ENCODE measurements at places on chromosomes 4 and X.

DNA sequence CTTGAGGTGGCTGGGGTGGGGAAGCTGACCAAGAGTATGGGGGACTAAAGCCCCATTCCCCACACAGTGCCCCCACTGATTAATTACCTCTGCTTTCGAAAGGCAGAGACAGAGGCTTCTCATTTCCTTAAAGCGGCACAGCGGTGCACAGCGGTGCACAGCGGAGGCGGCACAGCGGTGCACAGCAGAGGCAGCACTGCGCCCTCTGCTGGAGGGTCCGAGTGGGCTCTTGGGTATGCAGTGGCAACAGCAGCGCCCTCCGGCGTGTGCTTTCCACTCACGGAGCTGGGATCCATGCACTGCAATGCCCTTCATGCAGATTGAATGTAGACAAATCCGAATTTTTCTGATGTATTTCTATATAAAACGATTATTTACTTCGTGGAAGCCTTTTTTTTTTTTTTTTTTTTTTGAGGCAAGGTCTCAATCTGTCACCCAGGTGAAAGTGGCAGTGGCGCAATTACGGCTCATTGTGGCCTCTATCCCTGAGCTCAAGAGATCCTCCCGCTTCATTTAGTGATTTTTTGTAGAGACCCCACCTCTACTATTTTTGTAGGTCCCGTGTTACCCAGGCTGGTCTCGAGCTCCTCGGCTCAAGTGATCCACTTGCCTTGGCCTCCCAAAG is 19.7 kb upstream of the PRPS2 start:
- peak; percentile 44 for DNase-seq

GRCh38 chr4:144342949-144343760 is 202.6 kb upstream of the GYPA start:
- DNase-seq, result no peak

DNA sequence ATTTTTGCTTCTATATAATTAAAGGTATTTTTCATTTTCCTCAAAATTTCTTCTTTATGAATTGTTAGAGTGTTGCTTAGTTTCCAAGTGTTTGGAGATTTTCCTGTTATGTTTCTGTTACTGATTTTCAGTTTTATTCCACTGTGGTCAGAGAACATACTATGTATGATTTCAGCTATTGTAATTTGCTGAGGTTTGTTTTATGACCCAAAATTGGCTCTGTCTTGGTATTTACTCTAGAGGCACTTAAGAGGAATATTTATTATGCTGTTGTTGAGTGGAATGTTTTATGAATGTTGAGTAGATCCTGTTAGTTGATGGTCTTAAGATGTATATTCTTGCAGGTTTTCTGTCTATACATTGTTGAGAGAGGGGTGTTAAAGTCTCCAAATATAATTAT is 263.5 kb downstream of the PABPC4L start:
- no peak for DNase-seq

- DNase-seq, result no peak
Observed at GRCh38 chrX:82775426-82775825, 732.7 kb upstream of the POU3F4 start.

DNA sequence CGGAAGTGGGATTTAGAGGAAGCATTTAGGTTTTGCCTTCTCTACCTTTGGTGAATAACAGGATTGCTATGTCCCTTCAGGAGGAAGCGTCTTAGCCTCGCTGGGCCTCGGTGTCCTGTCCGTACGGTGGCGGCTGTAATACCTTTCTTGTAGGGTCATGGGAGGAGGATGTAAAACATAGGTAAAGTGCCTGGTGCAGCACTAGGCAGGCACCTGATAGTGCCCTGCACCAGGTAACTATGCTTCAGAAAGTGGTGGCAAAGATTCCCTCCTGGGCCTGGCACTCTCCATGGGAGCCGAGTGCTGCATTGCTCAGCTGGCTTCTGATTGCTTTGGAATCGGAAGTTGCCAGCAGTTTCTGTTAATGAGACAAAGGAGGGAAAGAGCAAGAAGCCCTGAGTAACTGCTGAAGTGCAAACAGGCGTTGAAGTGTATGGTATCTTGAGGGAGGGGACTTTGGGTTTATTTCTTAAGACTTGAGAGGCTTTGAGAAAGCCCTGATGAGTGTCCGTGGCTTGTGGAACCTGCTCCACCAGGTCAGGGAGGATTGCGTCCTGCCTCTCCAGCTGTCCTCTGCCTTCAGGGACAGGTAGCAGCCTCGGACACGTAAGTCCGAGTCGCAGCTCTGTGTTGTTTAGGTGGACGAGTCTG is 45.8 kb downstream of the TBC1D14 start:
- no peak for DNase-seq

Measured in activated effector memory CD4-positive, alpha-beta T cell treated with Interleukin-2 at 50 U/mL for 16 hours (primary cell).